Peyer's patch (tissue), 4 donors: ENCODE measurements at places on chromosomes 7 and 10. TPM values are rescaled to one million over a fixed set of nuclear protein-coding genes. Genes with fewer than 3 reads are reported as not detected.

The ELAPOR2 gene
- total RNA-seq: 3.3 TPM

The CADPS2 gene
- total RNA-seq: 13.7 TPM

The TMEM130 gene
- 1.6 TPM for total RNA-seq

The TET1 gene
- total RNA-seq: 3.3 TPM

The PDLIM1 gene
- total RNA-seq: 180 TPM

The RASSF4 gene
- 62.7 TPM for total RNA-seq

DNA sequence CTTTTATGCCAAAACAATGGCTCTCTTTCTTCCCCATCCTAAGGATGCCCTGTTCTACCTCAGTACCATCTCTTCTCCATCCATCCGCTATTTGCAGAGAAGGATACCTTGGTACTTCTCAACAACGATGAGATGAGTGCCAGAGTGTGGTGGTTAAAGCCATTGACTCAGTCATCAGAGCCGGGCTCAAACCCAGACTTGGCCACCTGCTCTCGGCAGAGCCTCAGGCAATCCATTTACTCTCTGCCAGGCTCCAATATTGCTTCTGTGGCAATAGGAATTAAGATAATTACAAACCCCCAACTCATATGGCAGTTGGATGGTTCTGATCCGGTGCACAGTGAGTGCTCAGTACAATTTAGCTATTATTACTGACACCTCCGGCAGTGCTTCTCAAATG is 121.3 kb downstream of the PRLHR start:
- DNase-seq: no peak

DNA sequence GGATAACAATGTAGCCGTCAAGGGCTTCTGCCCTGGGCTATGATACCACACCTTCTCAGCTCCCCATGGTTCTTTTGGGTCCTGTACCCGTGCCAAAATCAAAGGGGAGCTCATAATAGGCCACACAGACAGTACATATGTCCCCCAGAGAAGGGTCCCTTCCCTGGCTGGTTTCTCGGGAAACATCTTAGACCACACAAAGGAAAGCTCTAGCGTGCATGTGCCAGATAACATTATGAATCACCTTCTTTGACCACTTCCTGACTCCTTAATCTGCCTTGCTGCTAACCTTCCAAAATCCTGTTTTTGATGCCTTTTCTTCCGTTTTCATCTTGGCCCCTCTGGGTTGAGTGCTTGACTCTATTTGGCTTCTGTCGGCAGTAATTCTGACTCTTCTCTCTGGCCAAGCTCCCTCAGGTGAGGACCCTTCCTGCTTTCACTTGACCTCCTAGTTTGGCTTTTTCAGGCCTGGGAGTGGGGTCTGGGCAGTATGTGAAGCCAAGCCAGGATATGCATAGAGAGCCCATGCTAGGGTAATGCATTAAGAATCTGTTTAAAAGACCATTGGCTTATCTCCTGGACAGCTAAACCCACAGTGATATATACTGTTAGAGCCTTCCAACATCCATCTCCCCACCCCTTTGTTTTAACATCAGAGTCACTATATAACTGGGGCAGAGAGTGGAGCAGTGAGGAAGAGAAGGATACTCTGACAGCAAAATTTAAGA is 84.8 kb downstream of the ANLN start:
- DNase-seq: no peak

DNA sequence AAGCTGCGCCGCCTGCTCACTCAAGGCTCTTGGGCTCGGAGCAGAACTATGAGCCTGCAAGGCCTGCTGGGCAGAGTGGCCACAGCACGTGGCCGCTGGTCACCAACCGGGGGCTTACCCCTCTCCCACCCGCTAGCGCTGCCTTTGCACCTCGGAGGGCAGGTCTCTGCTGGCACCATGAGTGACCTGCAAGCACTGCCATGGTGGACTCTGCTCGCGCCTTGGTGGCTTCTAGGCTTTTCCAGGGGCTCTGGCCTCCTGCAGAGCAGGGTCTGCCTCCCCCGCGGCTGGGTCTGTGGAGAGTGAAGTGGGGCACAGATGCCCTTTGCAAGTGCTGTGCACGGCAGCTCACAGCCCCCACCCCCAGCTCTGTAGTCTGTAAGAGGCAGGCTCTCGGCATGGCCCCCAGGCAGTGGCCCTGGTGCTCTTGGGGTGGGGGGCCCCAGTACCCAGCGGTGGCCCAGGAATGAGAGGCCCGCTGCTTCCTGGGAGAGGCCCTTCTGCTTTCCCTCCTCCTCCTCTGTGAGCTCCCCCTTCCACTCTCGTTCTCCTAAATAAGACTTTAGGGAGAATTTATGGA is 119.6 kb downstream of the INPP5A start:
- no peak for DNase-seq

GRCh38 chr10:86365346-86366032 is 1.1 kb downstream of the GRID1 start:
- DNase-seq: no peak

GRCh38 chr10:79070081-79070605 is 1.4 kb downstream of the ZMIZ1 start:
- peak; percentile 60 for DNase-seq

- DNase-seq: no peak
Measured at GRCh38 chr10:62348029-62348428, 26.1 kb upstream of the ZNF365 start.

GRCh38 chr10:119782981-119783664 is 57.3 kb downstream of the INPP5F start:
- DNase-seq: no peak

DNA sequence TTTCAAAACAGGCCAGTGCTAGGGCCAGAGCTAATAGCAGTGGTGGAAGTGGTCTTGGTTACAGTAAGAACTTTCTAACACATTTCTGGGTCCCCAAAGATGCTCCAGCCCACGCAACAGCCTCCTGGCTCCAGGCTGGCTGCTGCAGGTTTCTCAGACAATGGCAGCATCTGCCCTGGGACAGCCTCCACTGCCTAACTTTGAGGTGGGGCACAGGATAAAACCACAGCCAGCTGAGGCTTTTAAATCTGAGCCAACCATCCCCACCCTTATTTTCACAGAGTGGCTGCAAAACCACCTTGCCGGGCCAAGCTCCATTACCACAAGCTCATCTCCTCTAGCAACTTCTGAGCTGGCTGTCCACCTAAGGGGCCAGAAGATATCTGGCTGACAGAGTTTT is 84.8 kb downstream of the FAM53B start:
- no peak for DNase-seq

GRCh38 chr7:43851805-43852204 is 17.5 kb downstream of the MRPS24 start:
- DNase-seq: no peak
